ENCODE measurements at places on chromosomes 7 and 10. TPM values are rescaled to one million over a fixed set of nuclear protein-coding genes. Genes with fewer than 3 reads are reported as not detected.

CALML5 gene
- total RNA-seq: not detected

NEURL1 gene
- 0.66 TPM for total RNA-seq

FOXP2 gene
- 1.2 TPM for total RNA-seq

VSTM4 gene
- not detected for total RNA-seq

NKX2-3 gene
- total RNA-seq: not detected

RBM28 gene
- total RNA-seq: 73.9 TPM

MOGAT3 gene
- total RNA-seq: not detected
